ENCODE measurements at places on chromosomes 11 and 22. TPM values are rescaled to one million over a fixed set of nuclear protein-coding genes. Genes with fewer than 3 reads are reported as not detected.

The HTR3B gene
- not detected for total RNA-seq

The SLC25A45 gene
- total RNA-seq: 1.3 TPM

The FAM111B gene
- total RNA-seq: 22.4 TPM

The NCAM1 gene
- 35.1 TPM for total RNA-seq

The TPBGL gene
- total RNA-seq: not detected

The ARFGAP2 gene
- total RNA-seq: 175 TPM

The NUCB2 gene
- 208 TPM for total RNA-seq

The RAB3IL1 gene
- 19.1 TPM for total RNA-seq

The PTGDR2 gene
- 0.11 TPM for total RNA-seq

The OR4P4 gene
- total RNA-seq: not detected

The PLAAT4 gene
- total RNA-seq: 4.2 TPM

The TBX10 gene
- not detected for total RNA-seq

The DRD4 gene
- total RNA-seq: not detected

The NXPE4 gene
- not detected for total RNA-seq

The SLC1A2 gene
- 6.2 TPM for total RNA-seq

The OR52B4 gene
- total RNA-seq: not detected

The INPP5J gene
- total RNA-seq: 0.11 TPM

The PKDREJ gene
- not detected for total RNA-seq

The BEST1 gene
- 3.1 TPM for total RNA-seq

The RBMXL2 gene
- 0.11 TPM for total RNA-seq

The GLYAT gene
- total RNA-seq: not detected

The HTATIP2 gene
- 25.2 TPM for total RNA-seq

The OR5AN1 gene
- not detected for total RNA-seq

The OR52I1 gene
- total RNA-seq: not detected

The KDELR3 gene
- total RNA-seq: 98.8 TPM

The VWCE gene
- 0.11 TPM for total RNA-seq

The SHANK3 gene
- 0.50 TPM for total RNA-seq

The SEPTIN3 gene
- total RNA-seq: 0.37 TPM

The OR8I2 gene
- not detected for total RNA-seq

The TREH gene
- under 0.01 TPM for total RNA-seq

The KCTD14 gene
- total RNA-seq: 0.62 TPM

The RNASEH2C gene
- total RNA-seq: 55.6 TPM

The P2RX3 gene
- not detected for total RNA-seq

The FREY1 gene
- total RNA-seq: 0.89 TPM

The PLAAT5 gene
- total RNA-seq: not detected

The MFRP gene
- total RNA-seq: not detected

The OR8G5 gene
- total RNA-seq: not detected

The CBLIF gene
- total RNA-seq: not detected

The OR8D4 gene
- total RNA-seq: not detected

The CFAP300 gene
- total RNA-seq: 7.9 TPM

The KLHL35 gene
- total RNA-seq: 1.7 TPM

The PLEKHA7 gene
- not detected for total RNA-seq

The KRTAP5-1 gene
- total RNA-seq: not detected

The TMEM191C gene
- total RNA-seq: 0.66 TPM

The TRIM29 gene
- total RNA-seq: 0.11 TPM

The GRM5 gene
- 0.11 TPM for total RNA-seq

The PRG3 gene
- not detected for total RNA-seq

The CHST1 gene
- 1.7 TPM for total RNA-seq

The SLC22A8 gene
- under 0.01 TPM for total RNA-seq

The SYT8 gene
- total RNA-seq: not detected

The ANKK1 gene
- under 0.01 TPM for total RNA-seq

The P2RY2 gene
- under 0.01 TPM for total RNA-seq

The LDHAL6A gene
- total RNA-seq: not detected

The SLC5A4 gene
- 0.11 TPM for total RNA-seq

The TTC36 gene
- total RNA-seq: 0.22 TPM

The CDC42EP2 gene
- 17.2 TPM for total RNA-seq

The GVQW3 gene
- 2.3 TPM for total RNA-seq

Data from uterine smooth muscle cell (primary cell).